Activated gamma-delta T cell treated with anti-CD3 and anti-CD28 coated beads, Interleukin-2, amount 50 U/mL, for 16 hours (primary cell): ENCODE measurements at places on chromosomes 5 and 9.

- no peak for DNase-seq
These were observed 2.5 kb downstream of the PDCD1LG2 start for GRCh38 chr9:5512658-5513452.

- DNase-seq: no peak
These were observed 5.4 kb downstream of the LSM11 start for GRCh38 chr5:157748760-157749461.

GRCh38 chr9:108836319-108836718 is 19.5 kb downstream of the ACTL7B start:
- DNase-seq: no peak

DNA sequence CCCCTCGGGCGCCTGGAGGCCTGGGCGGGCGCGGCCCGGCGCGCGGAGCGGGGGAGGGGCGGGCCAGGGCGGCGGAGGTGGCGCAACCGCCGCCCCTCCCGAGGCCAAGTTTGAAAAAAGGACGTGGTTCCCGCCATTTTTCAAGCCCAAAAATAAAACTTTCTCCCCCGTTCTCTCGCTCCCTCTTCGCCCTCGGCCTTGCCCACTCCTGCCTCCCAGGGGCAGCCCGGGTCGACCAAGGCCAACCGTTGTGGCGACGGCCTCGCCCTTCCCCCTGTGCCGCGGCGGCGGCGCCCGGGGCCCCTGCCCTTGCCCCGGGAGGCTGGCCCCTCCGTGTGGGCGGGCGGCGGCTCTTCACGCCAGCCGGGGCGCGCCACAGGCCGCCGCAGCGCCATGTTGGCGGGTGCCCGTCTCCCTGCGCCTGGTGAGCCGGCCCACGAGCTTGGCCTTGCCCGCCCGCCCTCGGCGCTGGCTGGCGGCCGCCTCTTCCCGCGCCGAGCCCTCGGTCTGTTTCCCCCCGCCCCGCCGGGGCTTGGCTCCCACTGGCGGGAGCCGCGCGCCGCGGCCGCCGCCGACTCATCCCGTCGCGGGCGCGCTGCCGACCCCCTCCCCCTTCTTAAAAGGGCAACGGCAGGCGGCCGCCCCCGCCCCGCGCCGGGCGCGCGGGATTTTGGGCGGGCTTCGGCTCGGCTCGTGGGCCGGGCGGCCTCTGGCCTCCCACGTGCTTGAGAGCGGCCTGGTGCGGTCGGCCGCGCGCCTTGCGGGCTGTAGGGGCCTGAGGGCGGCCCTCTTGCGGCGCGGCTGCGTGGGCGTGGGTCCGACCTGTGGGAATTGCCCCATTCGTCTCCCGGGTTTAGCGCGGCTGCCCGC is 1.3 kb downstream of the ANP32B start:
- peak; percentile 69 for DNase-seq

DNA sequence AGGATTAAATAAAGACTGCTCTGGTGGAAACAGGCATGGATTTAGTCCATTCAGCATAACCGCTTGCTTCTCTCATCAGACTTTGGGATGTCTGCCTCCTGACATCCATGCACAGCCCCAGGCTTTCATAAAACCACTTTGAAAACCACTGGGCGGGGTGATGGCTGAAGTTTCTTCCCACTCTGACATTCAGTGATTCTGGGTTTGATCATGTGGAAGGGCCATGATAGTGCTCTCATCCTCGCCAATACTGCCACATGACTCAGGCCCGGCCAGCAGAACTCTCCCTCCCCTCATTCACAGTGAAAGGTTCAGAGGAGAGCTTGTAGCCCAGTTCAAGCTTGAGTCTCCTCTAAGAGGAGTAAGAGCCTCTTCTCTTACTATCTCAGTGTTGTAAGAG is 29.6 kb upstream of the GLRA1 start:
- DNase-seq: no peak

- DNase-seq: no peak
These were observed 254.6 kb upstream of the SLC24A2 start for GRCh38 chr9:20043461-20043860.

DNA sequence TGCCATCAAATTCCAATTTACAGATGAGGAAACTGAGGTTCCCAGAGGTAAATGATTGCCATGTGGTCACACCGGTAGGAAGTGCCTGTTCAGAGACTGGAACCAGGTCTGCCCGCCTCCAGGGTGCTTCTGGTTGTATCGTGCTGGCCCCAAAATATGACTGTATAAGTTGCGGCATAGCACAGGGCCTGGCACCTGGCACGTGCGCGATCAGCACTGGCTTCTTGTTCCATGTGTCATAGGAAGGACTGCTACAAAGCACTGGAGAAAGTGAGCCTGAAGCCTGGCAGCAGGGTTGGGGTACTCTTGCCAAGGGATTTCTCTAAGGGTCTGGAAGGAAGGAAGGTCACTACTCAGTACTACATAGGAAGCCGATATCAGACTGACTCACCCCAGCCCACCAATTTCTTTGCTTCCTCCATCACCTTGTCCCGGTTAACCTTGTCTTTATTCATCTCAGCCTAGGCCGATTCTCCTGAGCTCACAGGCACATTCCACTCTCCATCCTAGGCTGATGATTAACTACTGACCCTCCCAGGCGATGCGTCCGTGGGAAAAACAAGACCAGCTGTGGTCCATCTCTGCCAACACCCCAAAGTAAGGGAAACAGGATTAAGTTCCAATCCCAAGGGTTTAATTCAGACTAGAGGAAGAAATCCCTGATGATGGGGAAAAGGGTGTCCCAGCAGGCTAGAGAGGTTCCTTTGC is 1.8 kb downstream of the HRH2 start:
- no peak for DNase-seq
